ENCODE measurements at places on chromosomes 7 and 10.

GRCh38 chr7:146290746-146291145 is 174.1 kb downstream of the CNTNAP2 start:
- no peak for DNase-seq

- DNase-seq = no peak
Observed at GRCh38 chr7:44275146-44275545, 50.2 kb downstream of the CAMK2B start.

- DNase-seq = no peak
Observed at GRCh38 chr7:39617005-39617404, 6.4 kb upstream of the RALA start.

DNA sequence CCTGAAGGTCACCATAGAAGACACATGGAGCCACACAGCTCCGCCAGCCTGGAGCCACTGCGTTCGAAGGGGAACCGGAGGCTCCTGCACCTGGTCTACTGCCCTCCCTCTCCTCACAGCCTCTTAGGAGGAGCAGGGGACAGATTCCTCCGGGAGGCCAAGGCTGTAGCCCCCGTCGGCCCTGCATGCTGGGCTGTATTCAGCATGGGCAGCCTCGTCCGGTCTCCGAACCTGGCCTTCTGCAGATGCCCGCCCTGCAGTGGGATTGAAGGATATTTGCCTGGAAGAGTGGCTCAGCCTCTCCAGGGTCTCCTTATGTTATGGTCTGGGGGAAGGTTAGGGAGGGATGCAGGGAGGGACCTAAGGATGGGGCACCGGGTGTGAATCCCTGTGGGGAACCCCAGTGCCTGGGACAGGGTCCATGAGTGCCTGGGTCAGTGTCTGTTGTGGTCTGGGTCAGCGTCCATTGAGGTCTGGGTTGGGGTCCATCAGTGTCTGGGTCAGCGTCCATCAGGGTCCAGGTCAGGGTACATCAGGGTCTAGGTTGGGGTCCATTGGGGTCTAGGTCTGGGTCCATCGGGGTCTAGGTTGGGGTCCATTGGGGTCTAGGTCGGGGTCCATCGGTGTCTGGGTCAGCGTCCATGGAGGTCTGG is 13.0 kb upstream of the SCART1 start:
- no peak for DNase-seq

DNA sequence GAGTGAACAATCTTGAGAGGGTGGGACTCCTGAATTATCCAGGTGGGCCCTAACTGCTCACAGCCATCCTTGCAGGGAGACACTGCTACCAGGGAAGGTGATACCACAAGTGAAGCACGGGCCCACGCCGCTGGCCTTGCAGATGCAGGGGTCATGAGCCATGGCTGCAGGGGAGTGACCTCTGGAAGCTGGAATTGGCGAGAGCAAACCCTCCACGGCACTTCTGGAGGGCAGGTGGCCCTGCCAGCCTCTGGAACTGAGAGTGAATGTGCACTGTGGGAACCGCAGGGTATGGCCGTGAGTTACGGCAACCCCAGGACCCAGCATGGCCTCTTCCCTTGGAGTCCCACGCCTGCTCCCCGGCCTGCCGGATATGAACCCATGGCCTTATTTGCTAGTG is 37.5 kb downstream of the STK32C start:
- no peak for DNase-seq

DNA sequence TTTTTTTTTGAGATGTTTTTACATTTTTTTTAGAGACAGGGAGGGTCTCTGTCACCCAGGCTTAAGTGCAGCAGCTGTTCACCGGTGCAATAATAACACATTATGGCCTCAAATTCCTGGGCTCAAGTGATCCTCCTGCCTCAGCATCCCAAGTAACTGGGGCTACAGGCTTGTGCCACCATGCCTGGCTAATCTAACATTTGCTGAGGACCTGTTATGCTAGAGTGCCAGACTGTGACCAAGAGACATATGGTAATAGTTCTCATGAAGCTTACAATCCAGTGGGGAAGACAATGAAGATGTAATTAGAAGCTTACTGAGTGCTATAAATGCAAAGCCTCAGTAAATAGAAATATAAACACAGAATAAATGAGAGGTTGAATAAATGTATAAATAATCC is 17.6 kb upstream of the ORC5 start:
- no peak for DNase-seq

- DNase-seq = no peak
Observed at GRCh38 chr10:88995156-88995876, 4.7 kb downstream of the FAS start.

DNA sequence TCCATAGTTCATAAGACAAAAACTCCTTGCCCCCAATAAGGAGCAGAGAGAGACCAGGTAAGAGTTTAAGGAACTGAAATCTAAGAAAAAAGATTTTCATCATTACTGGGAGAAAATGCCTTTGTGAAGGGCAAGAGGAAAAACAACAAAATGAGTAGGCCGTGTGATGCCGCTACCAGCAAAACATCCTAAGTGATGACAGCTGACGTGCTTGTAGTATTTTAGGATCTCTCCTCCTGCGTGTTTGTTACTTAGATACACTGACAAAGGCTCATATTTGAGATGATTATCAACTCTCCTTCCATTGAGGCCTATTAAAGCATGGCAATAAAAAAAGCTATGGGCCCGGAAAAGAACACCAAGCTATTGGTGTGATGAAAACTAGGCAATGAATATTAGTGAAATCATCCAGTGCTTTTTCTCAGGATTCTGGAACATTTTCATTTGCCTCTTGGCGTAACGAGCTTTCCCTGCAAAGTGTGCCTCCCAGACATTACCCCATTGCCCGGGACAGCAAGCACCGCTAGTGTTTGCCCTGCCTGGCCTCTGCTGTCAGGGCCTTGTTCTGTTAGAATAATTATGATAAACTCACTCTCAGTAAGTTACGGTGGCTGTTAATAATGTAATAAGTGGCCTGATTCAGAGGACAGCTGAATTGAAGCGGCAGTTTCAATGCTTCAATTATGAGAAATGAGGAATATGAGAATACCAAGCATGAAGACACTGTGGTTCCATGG is 36.8 kb upstream of the ITPRID1 start:
- DNase-seq = no peak

GRCh38 chr10:60618861-60619260 is 159.4 kb upstream of the CDK1 start:
- DNase-seq = no peak

DNA sequence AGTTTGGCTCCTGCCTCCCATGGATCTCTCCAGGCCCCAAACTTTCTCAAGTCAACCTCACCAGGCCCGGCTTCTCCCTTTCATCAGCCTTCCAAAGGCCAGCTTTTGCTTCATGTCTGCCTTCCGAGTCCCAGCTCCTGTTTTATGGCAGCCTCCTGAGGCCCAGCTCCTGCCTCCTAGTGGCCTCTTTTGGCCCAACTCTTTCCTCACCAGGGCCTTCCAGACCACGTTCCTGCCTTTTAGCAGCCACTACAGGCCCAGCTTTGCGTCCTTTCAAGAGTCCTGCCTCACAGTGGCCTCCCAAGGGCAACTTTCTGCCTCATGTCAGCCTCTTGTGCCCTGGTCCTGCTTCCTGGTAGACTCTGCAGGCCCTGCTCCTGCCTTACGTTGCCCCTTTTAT is 15.3 kb upstream of the TMEM248 start:
- no peak for DNase-seq

DNA sequence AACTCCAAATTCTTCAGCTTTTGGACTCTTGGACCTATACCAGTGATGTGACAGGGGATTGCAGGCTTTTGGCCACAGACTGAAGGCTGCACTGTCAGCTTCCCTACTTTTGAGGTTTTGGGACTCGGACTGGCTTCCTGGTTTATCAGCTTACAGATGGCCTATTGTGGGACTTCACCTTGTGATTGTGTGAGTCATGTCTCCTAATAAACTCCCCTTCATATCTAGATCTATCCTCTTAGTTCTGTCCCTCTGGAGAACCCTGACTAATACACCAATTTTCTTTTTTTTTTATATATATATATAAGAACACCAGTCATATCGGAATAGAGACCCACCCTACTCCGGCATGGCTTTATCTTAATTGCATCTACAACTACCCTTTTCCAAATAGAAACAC is 166.8 kb downstream of the ETV1 start:
- DNase-seq = no peak

- no peak for DNase-seq
Observed at GRCh38 chr7:7304705-7305450, 122.5 kb downstream of the C1GALT1 start.

- no peak for DNase-seq
Observed at GRCh38 chr7:99123571-99124033, 20.3 kb downstream of the SMURF1 start.

DNA sequence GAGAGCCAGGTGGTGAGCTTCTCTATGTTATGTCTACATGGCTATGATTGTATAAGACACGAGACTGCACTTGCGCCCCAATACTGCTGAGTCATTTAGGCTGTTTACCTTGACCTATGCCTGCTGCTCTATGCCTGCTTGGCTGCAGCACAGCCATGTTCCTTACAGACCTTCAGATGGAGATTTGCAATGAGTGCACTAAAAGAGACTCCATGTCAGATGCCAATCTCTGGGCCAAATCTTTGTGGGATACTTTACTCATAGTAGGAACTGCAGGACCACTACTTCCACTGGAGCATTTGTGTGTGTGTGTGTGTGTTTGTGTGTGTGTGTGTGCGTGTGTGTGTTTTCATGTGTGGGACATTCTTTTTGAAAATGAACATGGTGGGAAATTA is 50.0 kb upstream of the KMT2E start:
- DNase-seq = no peak

DNA sequence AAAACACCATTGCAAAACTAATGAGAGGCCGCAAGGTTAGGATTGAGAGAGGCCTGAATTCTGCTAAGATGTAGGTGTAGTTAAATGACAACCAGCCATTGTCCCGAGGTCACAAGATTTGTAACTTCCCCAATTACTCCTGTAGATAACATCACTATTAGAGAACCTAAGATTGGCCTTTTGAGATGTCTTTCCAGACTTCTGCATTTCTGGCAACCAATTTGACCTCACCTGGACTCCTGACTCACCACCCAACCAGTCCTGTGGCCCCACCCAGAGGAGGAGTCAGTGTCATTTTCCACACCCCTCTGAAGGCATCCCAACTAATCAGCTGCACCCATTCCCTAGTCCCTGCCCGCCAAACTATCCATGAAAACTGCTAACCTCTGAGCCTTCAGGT is 115.7 kb downstream of the PRKAG2 start:
- no peak for DNase-seq

DNA sequence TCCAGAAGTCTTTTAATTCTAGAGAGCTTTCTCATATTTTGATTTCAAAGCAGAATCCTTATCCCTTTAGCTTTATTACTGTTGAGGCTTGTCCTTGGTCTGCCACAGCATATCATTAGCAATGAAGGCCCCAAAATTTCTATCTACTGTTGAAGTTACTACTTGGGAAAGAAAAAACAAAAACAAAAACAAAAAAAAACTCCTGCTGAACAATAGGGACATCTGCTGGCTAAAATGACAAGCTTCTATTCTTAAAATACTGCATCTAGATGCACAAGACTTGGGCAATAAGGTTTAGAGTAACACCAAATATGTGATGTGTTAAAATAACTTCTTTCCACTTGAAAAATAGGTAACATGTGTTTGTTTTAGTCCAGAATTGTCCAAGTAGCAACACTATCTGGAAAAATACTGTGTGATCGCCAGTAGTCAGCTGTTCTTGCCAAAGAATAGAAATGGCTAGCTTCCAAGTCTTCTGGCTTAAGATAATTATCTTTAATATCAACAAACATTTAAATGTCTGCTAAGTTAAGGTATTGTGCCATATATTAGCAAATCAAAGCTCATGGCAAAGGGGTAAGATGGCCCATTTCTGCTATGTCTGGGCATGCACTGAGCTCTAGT is 3.8 kb upstream of the DMTF1 start:
- DNase-seq = no peak

- DNase-seq = no peak
Observed at GRCh38 chr10:60572511-60573194, 183.0 kb upstream of the ANK3 start.

DNA sequence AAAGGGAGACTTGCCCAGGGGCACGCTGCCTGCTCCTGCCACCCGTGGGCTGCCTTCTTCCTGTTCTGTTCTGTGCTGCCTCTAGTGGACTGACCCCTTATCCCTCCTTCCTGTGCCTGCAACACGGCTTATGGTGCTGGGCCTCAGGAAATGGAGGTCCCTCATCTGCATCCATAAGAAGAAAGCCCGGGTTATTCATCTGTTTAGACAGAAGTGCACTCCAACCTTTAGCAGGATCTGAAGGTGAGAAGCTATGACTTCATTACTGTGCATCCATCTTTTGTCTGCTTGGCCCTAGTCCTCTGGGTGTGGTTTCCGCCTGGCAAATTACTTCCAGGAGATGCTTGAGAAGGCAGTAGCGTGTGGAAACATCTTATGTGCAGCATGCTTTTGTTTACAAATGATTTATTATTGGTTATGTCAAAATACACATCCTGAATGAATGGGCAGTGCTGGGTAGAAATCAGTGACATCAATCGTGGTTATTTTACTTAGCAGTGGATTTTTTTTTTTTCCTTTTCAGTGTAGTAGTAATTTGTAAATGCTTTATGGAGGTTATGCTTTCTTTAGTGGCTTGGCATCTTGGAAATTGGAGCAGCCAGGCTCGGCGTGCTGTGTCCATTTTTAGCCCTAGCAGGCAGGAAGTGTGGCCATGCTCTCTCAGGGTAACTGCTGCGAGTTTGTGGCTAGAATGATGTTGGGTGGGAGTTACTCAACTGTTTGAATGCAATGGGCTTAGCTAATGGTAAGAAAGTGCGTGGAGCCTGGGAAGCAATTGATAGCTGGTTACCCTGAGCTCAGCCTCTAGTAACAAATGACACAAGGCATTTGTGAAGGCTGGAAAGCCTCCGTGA is 12.7 kb downstream of the PTPRE start:
- DNase-seq = no peak

DNA sequence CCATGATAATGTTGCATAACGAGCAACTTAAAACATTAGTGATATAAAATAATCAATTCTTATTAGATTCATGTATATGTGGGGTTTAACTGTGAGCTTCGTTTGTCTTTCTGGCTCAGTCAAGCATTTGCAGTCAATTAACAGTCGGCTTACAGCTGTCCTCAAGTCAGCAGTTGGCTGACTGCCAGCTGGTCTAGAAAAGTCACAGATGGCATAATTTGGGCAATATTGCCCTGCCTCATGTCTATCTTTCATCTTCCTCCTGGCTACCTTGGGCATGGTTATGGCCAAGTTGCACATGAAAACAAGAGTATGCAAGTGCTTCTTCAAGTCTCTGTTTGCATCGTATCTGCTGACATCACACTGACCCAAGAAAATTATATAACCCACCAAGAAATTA is 186.1 kb upstream of the ZWINT start:
- no peak for DNase-seq

- DNase-seq = no peak
Observed at GRCh38 chr10:71817831-71818655, 33.0 kb downstream of the PSAP start.

GRCh38 chr7:135193615-135194081 is 17.7 kb downstream of the WDR91 start:
- DNase-seq = no peak

- DNase-seq = no peak
Observed at GRCh38 chr10:79129361-79129997, 60.7 kb downstream of the ZMIZ1 start.

- DNase-seq = no peak
Observed at GRCh38 chr10:85580585-85580984, 786.0 kb downstream of the GRID1 start.

- no peak for DNase-seq
Observed at GRCh38 chr10:61757001-61757400, 94.3 kb downstream of the CABCOCO1 start.
